GM23248 (cell line): ENCODE measurements at places on chromosomes 3 and 15.

DNA sequence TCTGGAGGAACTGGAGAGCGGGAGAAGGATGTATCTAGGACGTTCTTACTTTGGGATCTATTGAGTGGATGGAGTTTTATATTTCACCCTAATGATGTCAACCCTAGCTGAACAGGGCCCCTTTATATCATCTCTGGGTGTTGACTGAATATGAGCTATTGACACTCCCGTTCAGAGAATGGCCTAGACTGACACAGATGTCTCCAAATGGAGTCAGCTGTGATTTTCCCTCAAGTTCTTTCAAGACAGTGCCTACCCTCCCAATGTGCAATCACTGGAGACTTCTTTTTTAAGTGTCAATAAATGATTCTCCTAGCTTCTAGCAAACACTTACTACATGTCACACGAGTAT is 63.8 kb downstream of the FRMD4B start:
- DNase-seq: no peak

GRCh38 chr3:22360164-22360563 is 609.2 kb upstream of the ZNF385D start:
- no peak for DNase-seq

DNA sequence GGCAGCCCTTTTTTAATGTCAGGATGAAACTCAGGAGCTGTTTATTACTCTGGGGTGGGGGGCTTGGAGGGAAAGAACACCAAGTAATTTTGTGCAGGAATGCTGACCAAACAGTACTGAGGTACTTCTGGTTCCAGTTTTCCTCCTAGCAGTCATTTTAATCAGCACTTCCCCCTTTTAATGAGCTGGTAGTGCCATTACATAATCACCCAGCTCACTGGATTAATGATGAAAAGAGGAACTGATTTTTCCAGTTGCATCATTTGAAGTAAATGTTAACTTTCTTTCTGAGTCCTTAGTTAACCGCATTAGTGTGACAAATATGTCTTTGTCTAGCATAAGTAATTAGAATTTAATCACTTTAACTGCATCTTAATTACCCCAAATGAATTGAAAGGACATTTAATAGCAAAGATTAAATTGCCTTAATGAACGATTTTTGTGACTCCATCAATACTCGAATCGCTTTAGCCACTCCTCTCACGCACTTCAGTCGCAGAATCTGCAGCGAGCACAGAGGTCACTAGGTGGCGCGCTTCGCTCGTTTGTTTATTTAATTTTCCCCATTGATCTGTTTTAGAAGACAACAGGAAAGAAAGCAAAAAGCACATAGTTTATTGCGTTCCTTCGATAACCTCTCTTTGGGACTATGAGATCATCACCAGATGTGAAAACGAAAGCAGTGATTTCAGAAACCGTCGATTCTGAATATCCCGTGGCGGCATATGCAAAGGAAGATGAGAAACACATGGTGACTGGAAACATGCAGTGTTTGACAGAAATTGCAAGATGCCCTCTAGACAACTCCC is 9.8 kb downstream of the ONECUT1 start:
- peak; percentile 71 for DNase-seq

DNA sequence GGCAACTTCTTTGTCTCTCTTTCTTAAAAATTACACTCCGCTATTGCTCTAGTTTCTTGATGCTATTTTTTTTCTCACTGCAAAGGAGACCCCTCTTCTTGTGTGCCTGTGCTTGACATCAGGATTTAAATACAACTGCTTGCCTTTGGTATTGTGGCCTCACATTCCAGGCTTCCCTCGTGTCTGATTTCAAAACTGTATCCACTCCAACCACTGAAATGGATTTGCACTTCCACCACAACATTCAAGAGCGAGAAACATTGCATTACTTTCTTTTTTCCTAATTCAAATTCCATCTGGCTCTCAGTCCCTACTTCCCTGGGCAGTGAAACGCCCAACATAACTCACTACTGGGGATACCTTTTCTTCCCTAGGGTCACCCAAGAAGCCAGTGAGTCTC is 50.4 kb upstream of the PXYLP1 start:
- no peak for DNase-seq

DNA sequence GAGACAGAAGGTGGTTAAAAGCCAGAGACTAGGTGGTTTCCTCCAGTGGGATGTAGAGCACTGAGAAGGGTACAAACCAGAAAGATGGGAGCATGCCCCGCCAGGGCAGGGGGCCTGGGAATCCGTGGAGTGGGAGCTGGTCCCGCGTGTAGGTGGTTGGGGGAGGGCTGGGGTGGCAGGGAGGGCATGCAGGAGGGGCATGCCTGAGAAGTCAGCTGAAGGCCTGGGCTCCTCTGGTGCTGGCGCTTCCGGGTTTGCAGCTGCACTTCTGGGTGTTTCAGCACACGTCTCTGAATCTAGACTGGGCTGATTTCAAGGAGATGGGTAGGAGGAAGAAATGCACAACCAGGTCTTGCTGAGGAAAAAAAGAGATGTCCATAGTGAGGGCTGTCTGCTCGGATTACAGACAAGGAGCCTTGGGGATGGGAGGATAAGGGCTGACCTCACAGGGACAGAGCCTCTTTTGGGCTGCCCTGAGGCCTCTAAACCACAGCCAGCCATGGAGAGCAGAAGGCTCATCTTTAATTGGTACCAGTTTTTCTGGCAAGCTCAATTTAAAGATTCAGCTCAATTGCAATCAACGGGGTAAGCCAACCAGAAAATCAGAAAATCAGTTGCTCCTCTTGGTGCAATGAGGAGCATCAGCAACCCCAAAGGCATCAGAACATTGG is 151.9 kb downstream of the FAM43A start:
- no peak for DNase-seq

GRCh38 chr3:42898896-42899675 is 6.9 kb upstream of the ZNF662 start:
- peak; percentile 25 for DNase-seq

DNA sequence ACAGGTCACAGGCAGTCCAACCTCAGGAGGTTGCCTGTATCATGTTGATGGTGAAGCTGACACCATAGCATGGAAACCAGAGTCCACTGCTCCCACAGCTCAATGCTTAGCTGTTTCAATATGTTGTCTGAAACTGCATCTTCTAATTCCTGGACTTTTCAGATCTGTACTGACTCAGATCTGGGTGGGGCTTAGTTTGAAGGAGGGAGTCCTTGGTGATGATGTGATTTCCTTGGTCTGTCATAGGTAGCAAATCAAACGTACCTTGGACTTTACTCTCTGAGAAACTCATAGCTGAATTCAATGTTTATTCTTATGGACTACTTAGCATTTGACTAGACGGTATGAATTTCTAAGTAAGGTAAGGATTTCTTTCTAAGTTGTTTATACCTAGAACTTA is at the start of gene HHLA2:
TSS of gene HHLA2 (plus strand) at position 310 of the 400 bp plus-strand sequence. CDS start 55,266 bp downstream, outside the sequence.
- peak; percentile 28 for DNase-seq

- DNase-seq: peak; percentile 8
Measured at GRCh38 chr15:83747050-83747717, 93.3 kb downstream of the ADAMTSL3 start.

DNA sequence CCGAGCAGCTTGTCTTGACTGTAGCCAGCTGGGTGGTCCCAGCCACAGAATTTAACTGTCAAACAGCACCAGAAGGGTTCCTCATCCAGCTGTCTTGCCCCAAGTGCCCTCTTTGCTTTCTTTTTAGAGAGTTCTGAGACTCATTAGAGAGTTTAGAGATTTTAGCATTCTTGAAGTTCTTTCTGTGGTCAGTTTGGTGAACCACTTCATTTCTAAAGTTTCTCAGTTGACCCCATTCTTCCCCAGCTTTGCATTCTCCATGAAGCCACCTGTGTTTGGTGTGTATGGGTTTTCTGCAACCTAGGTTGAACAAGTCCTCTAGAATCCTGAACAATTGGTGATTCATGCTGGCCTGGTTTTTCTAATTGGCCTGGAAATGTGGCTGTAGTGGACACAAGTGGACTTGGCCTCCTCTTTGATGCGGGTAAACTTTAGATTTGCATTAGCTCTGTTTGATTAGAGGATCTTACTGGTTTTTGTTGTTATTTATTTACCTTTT is 33.7 kb downstream of the FLNB start:
- peak; percentile 63 for DNase-seq

DNA sequence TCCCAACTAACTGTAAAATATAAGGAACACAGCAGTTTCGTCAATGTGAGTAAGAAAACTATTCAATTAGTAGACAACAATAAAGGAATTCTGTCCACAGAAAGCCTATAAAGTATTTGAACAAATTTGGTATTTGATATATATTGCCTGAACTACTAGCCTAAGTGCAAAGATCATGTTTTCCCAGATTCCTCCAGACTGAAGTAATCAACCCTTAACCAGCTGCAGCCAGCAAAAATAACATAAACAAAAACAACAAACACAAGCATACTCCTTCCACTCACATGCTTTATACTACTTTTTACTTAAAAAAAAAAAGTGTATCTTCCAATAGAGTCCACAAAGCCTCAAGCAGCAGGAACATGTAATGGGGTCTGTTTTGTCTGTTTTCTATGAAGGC is 24.1 kb downstream of the PGBD4 start:
- DNase-seq: no peak

GRCh38 chr15:57485869-57486268 is 105.8 kb upstream of the MYZAP start:
- DNase-seq: peak; percentile 93

DNA sequence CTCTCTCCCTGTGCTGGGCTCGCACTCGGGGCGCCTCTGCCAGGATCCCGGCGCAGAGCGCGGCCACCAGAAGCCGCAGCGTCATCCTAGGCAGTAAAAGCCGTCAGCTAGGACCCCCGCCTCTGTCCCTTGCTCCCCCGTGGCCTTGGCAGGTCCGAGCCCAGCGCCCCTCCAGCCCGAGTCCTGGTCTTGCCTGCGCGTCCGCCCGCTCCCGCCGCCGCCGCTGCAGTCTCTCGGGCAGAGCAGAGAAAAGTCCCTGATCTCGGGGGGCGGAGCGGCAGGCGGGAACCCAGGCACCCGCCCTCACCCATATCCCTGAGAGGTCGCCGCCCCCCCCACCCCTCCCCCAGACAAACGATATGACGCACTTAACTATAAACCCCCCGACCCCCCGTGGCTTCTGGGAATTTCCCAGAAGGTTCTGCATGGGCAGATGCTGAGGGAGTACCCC is at the start of gene COL7A1:
TSS of gene COL7A1 (minus strand) at position 255 of the 451 bp plus-strand sequence. CDS start at position 85, 170 bp downstream.
- DNase-seq: peak; percentile 51

DNA sequence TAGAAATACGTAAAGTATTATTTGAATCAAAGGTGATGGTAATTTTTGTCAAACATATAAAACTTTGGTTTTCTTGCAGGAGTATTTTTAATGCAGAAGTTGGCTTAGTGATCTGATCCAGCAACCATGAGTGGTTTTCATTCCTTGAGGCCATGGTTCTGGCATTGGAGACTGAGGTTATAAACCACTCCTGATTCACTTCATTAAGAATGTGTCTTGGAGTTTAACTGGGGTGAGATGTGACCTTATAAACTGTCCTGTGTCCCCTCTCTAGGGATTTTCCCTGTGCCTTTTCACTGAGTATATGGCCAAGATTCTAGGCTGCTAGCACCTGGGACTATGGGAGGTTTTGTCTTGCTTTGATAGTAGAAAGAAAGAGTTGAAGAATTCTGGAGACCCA is 94.3 kb downstream of the RYR3 start:
- no peak for DNase-seq
